Mesothelial cell of epicardium (in vitro differentiated cells): ENCODE measurements at places on chromosomes 4 and X. TPM values are rescaled to one million over a fixed set of nuclear protein-coding genes. Genes with fewer than 3 reads are reported as not detected.

The RBM46 gene
- total RNA-seq = 0.33 to 0.43 TPM (median 0.36 TPM) in 3 replicates

The TCEAL9 gene
- 55.4 to 61.1 TPM (median 60.1 TPM) in 3 replicates for total RNA-seq

The BRS3 gene
- total RNA-seq = not detected in 3 replicates

The ADH1B gene
- 0.14 TPM in 1 of 3 replicates, not detected in the others for total RNA-seq

- no peak for DNase-seq
Measured at GRCh38 chrX:152853986-152854385, 23.1 kb downstream of the NSDHL start.

DNA sequence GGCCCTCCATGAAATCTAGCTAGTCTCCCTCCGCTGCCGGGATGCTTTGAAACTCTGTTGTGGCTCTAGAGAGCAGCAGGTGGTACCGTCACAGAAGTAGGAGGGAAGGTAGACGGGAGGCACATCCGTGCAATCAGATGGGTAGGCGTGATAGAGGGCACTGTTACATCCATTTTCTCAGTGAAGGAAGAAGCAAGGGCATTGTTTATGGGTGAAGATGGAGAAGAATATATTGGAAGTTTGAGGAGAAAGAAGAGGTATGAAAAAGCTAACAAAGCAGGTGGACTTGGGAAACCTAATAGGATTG, 1.3 kb downstream of the ANAPC4 start:
- DNase-seq = no peak

GRCh38 chr4:44434247-44434646, 14.4 kb downstream of the KCTD8 start:
- no peak for DNase-seq

DNA sequence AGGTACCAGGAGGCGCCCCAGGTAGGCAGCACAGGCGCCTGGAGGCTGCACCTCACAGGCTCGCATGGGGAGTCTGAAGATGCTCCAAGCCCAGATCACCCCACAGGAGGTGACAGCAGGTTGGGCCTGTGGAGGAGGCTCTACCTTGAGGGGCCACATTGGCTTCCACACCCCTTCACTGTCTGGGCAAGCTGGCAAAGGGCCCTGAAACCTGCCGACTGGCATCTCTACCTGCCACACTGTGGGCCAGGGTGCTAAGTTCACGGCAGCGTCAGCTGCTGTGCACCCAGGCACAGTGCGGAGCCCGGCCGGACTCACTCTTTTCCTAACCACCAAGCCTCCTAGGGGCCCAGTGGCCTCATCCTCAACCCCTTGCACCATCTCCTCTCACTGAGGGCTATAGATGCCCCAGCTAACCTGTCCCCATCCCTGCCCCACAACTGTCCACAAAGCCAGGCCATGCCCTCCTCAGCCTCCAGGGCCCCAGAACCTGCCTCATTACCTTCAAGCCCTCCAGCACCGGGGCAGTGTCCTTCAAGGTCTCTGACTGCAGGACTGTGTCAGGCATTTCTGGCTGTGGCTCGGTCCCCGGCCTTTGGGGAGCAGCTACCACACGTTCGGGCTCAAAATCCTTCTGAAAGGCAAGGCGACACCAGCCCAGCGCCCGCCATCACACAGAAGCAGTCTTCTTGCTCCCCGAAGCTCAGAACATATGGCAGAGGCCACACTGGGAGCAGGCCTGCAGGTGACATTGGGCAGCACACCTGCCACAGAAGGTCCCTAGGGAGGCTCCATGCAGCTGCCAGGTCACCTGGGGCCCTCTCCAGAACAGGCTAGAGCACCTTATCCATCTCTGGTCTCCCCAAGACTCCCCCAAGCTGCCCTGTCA, 28.8 kb downstream of the FGFR3 start:
- no peak for DNase-seq

DNA sequence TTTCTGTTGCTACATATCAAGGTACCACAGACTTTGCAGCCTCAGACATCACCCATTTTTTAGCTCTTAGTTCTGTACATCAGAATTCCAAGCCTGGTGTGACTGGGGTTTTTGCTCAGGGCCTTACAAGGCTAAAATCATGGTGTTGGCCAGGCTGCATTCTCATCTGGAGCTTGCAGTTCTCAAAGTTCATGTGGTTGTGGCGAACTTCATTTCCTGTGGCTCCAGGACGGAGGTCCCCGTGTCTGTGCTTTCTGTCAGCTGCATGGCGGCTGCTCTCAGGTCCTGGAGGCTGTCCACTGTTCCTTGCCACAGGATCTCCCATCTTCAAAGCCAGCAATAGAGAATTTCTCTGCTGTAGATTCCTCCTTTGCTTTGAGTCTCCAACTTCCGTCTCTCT, 157.4 kb downstream of the STIM2 start:
- DNase-seq = no peak

DNA sequence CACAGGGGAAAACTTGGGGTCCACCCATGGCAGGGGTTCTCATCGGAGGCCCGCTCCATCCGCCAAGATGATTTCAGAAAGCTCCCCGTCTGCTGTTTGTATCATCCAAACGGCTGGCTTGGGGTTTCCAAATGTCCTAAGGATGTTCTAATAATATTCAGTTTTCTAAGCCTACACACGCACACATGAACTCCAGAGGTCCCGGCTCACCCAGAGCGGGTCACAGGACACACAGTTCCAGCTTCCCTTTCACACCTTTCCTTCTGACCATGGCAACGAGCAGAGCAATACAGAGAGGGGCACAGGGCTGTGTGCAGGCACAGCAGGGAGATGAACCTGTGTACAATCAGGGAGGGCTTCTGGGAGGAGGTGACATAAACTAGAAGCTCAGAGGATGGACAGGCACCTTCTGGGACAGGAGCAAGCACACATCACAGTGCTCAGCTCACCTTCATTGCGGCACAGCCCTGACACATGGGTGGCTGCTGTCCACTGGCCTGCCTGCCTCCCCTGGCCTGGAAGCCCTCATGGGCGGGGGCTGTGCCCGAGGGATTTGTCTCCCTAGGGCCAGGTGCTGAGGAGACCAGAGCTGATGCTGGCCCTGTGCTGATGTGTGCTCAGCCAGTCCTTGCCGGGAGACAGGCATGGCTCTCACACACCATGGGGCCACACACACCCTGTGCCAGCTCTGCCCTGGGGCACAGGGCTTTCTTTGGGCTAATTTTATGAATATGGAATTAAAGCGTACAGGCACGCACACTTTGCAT, 44.8 kb downstream of the ABLIM2 start:
- DNase-seq = no peak

GRCh38 chr4:37675587-37676290, 10.4 kb downstream of the RELL1 start:
- no peak for DNase-seq

- no peak for DNase-seq
Measured at GRCh38 chr4:155800685-155801343, 42.0 kb downstream of the GUCY1B1 start.

DNA sequence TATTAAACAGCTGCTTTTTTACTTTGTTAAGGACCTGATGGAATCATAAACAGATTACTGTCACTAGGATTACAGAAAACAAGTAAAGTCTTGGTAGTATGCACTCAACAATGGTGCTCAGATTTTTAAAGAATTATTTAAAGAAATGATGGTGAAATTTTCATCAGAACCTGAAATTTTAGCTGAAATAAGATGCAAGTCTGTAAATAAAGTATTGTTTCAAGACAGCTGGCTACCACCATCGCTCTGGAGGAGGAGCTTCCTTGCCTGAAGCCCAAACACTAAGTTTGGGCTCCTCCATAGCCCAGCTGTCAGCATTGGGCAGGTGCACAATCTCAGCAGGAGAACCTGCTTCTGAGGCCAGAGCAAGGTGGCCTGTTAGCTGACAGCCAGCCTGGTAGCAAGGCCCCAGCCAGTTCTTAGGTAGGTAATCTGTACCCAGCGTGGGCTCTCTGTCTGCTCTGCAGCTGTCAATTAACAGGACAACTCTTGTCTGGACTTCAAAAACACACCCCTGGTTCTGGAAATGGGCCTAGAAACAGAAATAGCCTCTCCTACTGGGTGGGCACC, 4.6 kb downstream of the GAB1 start:
- DNase-seq = no peak
